ENCODE measurements at places on chromosomes 1 and 21. TPM values are rescaled to one million over a fixed set of nuclear protein-coding genes. Genes with fewer than 3 reads are reported as not detected.
A peak's percentile ranks its signal among the peaks of the same experiment; 100 is the strongest.

GRCh38 chr1:180027949-180028445 is 73.4 kb downstream of the CEP350 start:
- H3K4me3 ChIP-seq, result no peak overlapping the region
- H3K27me3 ChIP-seq, result no peaks in the 10 kb centered on the region
- no peak overlapping the region for H3K27ac ChIP-seq
- peaks cover 21% of the 10 kb centered on the region for H3K36me3 ChIP-seq
- DNase-seq, result no peak

- DNase-seq, result no peak
- H3K27me3 ChIP-seq, result no peaks in the 10 kb centered on the region
- H3K4me3 ChIP-seq, result no peak overlapping the region
These were observed 25.1 kb upstream of the RUNX3 start for GRCh38 chr1:24955161-24955560.

- no peak for DNase-seq
- H3K27me3 ChIP-seq, result peaks cover 45% of the 10 kb centered on the region
- H3K4me3 ChIP-seq, result no peak overlapping the region
- peaks cover 17% of the 10 kb centered on the region for H3K4me1 ChIP-seq
- H3K27ac ChIP-seq, result no peak overlapping the region
These were observed 689 bp downstream of the PKP1 start for GRCh38 chr1:201283836-201284553.

DNA sequence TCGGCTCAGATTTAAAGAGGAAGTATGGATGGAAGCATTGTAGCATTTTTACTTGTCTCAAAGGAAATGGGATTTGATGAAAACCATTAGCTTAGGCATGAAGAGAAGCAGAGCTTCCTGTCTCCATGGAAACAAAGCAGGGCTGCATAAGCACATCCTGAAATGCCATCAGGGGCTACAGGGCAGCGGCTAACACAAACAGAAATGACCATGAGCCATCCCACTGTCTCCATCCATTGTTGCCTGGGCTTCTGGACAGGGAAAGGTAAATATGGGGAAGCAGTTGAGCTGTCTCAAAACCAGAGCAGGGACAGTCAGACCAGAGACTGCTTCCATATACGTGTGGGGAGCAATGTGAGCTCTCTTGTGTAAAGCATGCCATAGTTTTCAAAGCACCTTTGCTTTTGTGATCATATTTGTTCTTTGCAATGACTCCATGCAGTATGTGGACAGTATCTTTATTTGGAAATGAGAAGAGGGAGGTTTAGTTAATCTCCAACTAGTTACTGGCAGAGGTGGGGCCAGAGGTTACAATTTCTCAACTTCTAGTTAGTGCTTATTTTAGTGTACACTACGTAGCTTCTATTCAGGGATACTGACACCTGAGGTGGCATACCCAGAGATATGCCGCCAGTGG is 176.1 kb downstream of the CACNA1E start:
- no peaks in the 10 kb centered on the region for H3K27me3 ChIP-seq
- H3K4me1 ChIP-seq, result peaks cover 19% of the 10 kb centered on the region
- H3K4me3 ChIP-seq, result no peak overlapping the region
- H3K36me3 ChIP-seq, result no peaks in the 10 kb centered on the region
- no peak for DNase-seq

DNA sequence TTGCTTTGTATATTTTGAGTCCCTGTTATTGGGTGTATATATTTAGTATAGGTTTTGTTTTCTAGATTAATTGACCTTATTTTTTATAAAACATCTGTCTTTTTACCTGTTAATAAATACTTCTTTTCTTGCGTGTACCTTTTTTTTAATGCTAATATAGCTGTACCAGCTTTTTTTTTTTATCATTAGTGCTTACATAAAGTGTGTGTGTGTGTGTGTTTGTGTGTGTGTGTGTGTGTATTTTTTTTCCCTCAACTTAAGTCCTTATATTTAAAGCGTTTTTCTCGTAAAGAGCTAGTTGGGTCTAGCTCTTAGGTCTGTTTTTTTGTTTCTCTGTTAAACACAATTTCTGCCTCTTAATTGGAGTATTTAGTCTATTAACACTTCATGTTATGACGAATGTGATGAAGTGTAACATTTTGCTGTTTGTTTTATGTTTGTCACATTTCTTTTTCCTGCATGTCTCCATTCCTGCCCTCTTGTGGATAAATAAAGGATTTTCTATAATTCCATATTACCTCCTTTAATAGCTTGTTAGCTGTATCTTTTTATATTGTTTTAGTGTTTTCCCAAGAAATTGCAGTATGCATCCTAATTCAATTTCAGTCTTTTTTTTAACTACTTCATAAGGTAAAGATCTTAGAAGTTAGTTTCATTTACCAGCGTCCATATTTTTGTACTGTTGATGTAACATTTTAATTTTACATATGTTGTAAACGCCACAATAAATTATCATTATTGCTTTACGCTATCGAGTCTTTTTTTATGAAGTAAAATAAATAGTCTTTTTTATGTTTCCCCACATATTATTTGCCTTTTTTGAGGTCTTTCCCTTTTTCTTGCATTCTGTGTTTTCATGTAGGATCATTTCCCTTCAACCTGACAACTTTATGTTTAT is 4.3 kb downstream of the PRMT2 start:
- peaks cover 12% of the 10 kb centered on the region for H3K4me1 ChIP-seq
- peaks cover 41% of the 10 kb centered on the region for H3K36me3 ChIP-seq
- no peak for DNase-seq
- no peak overlapping the region for H3K4me3 ChIP-seq
- H3K27me3 ChIP-seq, result peaks cover 2% of the 10 kb centered on the region
- H3K27ac ChIP-seq, result no peak overlapping the region

DNA sequence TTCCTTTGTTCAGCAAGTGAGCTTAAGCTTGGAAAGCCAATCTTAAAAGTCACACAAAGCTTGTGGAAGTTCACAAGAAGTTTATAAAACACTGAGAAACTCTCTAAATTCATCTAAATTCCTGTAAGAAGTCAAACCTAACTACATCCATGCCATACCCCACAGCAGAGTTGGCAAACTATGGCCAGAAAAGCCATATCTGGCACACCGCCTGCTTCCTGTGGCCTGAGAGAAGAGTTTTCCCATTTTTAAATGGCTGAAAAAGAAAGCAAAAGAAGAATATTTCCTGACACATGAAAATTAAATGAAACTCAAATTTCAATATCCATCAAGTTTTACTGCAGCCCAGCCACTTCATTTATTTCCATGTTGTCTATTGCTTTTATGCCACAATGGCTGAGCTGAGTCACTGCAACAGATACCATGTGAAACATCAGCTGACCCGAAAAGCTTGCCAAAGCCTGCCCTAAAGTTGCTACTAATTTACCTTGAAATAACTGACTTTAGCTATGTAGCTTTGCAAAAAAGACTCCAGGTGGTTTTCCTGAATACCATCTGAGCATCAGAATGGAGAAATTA is 237.1 kb downstream of the SLC45A1 start:
- no peak for DNase-seq
- no peak overlapping the region for H3K4me3 ChIP-seq
- no peaks in the 10 kb centered on the region for H3K27me3 ChIP-seq
- peaks cover 32% of the 10 kb centered on the region for H3K36me3 ChIP-seq
- peak overlapping the region; percentile 16 for H3K27ac ChIP-seq

GRCh38 chr1:234504969-234505768 is 26.2 kb upstream of the TARBP1 start:
- DNase-seq, result no peak
- peaks cover 3% of the 10 kb centered on the region for H3K27me3 ChIP-seq
- no peak overlapping the region for H3K4me3 ChIP-seq

- H3K4me1 ChIP-seq, result no peaks in the 10 kb centered on the region
- no peak overlapping the region for H3K27ac ChIP-seq
- H3K36me3 ChIP-seq, result no peaks in the 10 kb centered on the region
- no peak overlapping the region for H3K4me3 ChIP-seq
These were observed 22.3 kb upstream of the PDE9A start for GRCh38 chr21:42631142-42631541.

Gene EEIG2
- 43.1 TPM for total RNA-seq

Gene COL11A1
- 15.4 TPM for total RNA-seq

Gene LRRC39
- 0.25 TPM for total RNA-seq

Gene GLIS1
- 0.18 TPM for total RNA-seq
